Fibroblast of skin of left quadriceps (primary cell): ENCODE measurements at places on chromosomes 6 and 20.

GRCh38 chr6:162211022-162211421 lies 516.5 kb downstream of the PRKN start:
- DNase-seq = no peak

- DNase-seq = no peak
These were observed 4.1 kb upstream of the TRIM27 start for GRCh38 chr6:28927846-28928245.

DNA sequence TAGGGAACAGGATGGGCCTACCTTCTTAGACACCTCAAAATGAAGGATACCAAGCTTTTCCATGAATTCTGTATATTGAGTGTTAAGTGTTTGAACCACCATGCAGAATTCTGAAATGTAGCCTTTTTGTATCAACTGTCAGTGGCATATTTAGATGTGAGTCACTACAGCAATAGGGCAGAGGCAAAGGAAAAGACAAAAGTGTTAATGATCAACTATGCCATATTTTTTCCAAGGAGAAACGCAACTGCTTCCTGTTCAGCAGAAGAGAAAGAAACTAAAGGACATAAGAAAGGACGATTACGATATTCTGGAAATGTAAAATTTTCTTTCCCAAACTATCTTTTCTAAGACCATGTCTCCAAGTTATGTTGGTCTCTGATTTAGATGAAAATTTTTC lies 104.6 kb upstream of the RSPO3 start:
- DNase-seq = no peak

DNA sequence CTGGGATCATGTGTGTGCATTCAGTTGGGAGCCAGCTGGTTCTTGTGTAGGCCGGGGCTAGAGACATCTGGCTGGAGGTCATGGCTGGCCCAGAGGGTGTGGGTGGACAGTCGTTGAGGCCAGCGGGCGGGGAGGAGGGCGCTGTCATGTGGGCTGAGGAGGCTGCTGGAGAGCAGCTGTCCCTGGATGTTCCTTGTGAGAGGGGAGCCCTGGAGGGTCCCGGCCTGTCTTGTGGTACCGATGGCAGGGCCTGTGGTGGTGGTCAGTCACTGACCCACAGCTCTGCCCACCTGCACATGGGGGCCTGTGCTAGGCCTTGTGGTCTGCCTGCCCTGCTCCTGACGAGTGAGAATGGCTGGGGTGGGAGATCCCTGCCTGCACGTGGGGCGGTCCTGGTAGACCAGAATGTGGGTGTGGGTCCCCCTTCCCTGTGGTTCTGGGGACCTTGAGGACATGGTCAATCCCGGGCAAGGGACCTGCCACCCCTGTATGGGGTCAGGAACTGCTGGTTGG lies 1.9 kb upstream of the C20orf204 start:
- no peak for DNase-seq

DNA sequence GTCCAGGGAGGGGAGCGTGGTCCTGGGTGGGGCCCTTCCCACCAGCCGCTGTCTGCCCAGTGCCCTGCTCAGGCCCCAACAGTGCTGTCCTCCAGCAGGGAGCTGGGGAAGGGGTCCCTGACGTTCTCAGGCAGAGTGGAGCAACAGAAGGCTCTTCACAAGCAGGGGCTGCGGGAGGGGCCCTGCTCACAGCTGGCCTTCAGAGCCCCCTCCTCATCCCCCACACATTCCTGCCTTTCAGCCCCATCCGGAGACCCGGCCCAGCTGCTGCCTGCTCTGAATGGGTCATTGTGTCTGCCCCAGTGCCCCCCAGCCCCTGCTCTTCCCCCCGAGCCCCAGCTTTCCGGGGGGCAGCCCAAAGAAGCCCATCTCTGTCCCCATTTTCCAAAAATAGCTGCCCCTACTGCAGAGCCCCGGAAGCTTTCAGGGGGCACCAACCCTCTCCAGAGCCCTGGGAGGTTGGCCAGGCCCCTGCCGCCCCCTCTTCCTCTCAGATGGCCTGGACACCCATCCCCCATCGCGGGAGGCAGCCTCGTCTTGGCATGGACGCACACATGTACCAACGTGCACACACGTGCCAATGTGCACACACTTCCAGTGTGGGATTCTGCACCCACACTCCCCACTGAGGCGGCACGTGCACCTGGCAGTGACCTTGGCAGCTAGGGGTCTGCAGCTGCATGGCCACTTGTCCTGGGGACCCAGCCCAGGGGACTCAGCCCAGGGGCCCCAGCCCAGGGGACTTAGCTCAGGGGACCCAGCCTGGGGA lies 3.7 kb downstream of the COL20A1 start:
- DNase-seq = no peak

DNA sequence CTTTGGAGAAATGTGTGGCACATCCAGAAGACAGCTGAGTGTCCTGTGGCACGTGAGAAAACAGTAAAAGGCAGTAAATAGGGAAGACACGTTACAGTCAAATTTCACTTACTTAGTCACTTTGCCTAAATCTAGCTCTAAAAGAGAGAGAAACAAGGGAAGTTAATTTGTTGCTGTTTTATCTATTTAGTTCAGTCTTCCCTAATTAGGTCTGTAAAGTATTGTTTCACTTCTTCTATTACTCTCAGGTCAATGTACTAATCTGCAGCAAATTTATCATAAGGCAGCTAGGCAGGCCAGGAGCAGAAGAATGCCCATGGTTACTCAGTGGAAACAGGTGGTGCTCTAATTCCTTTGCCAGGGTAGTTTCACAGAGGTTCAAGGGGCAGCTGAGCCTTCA lies 124.3 kb upstream of the CNR1 start:
- no peak for DNase-seq

- DNase-seq = peak; percentile 87
These were observed 51.9 kb upstream of the SLC22A16 start for GRCh38 chr6:110528101-110528929.
